Esophagus mucosa (tissue), 1 donor: ENCODE measurements at places on chromosomes 3 and 15.
A peak's percentile ranks its signal among the peaks of the same experiment; 100 is the strongest.

DNA sequence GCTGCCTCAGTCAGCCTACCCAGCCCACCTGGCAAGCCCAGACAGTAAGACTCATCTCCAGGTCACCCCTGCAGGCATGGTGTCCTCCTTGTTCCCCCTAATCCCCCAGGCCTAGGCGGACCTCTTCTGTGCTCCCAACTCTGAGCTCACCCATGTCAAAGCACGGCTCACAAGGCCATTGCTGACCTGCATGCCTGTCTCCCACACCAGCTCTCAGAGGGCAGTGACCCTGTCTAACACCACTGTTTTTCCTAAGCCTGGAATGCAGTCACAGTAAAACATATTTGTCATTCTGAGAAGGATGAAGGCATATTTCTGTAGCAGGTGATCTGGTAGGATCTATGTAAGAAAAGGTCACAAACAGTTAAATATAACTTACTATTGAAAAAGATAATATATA is 110.3 kb upstream of the HACD2 start:
- no peak for ATAC-seq

GRCh38 chr3:31636049-31636448 is 103.3 kb downstream of the STT3B start:
- no peak for ATAC-seq

DNA sequence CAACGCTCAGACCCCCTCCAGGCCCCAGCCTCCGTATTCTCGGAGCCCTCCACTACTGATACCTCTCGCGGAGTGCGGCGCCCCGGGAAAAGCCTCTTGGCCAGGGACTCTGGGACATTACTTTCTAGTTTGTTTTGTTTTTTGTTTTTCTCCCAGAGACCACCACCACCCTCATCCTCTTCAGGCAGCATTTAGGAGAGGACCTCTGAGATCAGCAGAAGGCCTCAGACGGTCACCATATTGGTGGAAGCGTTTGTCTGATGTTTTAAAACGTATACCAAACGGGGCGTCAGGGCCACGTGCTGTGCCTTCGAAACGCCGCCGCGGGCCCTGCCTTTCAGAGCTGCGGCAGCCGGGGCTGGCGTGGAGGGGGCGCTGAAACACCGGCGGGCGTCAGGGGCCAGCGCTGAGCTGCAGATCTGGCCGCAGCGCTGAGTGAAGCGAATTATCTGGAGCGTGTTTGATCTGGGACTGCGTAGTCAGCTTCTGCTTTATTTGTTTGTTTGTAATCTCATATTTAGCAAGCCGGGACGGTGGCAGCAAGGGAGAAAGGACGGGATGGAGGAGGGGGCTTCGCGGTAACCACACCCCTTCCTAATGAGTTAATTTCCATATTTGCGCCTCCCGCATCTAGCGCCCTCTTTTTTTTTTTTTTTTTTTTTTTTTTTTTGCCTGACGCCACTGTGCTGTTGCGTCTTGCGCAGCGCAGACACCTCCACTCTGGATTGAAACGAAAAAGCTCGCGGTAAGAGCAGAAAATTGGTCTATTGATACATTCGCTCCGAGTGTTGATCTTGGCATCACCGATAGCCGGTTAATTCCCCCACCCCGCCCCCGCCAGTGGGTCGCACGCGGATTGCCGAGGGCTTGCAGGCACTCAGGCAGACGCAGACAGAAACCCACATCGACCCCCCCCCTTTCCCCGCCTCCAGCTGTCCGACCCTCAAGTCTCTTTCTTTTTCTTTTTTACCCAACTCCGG is 14.9 kb downstream of the SOX2 start:
- peak; percentile 23 for ATAC-seq

GRCh38 chr3:196686436-196686835 is 25.6 kb downstream of the CEP19 start:
- no peak for ATAC-seq

GRCh38 chr3:95645291-95645690 is 1169.1 kb upstream of the EPHA6 start:
- ATAC-seq: no peak

DNA sequence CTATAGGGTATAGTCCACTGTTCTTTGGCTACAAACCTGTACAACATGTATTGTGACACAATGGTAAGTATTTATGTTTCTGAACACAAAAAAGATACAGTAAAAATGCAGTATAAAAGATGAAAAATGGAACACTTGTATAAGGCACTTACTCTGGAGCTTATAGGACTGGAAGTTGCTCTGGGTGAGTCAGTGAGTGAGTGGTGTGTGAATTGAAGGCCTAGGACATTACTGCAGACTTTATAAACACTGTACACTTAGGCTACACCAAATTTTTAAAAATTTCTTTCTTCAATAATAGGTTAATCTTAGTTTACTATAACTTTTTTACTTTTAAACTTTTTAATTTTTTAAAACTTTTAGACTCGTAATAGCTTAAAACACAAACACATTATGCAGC is 10.5 kb upstream of the PDZRN3 start:
- no peak for ATAC-seq

- no peak for ATAC-seq
These were observed 361.4 kb upstream of the CFAP20DC start for GRCh38 chr3:59411186-59411585.

- no peak for ATAC-seq
These were observed 605.2 kb upstream of the NAALADL2 start for GRCh38 chr3:174253940-174254339.

DNA sequence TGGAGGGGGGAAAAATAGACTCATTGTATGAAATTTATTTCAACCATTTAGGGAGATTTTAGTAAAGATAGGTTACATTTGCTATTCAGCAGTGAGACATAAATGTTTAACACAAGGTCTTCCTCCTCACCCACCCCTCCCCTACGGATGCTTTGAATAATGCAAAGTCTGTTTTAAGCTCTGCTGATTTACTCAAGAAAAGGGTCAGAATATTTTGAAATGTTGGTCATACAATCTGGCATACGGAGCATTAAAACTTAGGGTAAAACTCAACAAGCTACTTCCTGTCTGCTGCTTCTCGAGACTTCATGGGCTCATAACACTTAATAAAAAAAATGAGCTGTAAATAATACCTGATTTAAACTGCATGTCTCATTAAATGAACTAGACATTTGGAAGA is 156.3 kb downstream of the WNT5A start:
- no peak for ATAC-seq

DNA sequence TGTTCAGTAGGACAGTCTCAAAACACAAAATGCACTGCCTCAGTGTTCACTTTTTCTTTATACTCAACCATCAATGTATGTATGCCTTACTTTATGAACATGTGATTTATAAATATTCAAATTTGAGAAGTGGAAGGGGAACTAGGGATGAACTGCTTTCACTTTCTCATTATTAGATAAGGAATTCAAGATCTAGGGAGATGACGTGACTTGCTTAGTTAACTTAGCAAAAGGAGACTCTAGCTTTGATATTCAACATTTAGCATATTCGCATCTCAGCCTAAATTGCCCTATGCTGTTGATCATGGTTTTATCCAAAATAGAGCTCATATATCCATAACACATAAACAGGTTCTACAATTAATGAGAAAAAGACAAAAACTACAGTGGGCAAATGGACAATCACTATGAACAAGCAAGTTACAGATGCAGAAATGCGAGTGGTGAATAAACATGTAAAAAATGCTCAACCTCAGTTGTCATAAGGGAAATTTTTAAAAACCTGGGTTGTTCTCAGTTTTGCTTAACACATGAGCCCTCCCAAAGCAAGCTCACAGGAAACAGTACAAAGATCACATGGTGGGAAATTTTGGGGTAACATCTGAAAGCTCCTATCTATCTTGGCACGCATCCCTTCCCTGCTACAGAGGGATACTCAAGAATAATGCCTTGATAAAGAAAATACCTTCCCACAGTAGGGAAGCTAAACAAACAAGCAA is 269.8 kb downstream of the THRB start:
- no peak for ATAC-seq

- no peak for ATAC-seq
These were observed 374.6 kb upstream of the TBL1XR1 start for GRCh38 chr3:177571944-177572315.

DNA sequence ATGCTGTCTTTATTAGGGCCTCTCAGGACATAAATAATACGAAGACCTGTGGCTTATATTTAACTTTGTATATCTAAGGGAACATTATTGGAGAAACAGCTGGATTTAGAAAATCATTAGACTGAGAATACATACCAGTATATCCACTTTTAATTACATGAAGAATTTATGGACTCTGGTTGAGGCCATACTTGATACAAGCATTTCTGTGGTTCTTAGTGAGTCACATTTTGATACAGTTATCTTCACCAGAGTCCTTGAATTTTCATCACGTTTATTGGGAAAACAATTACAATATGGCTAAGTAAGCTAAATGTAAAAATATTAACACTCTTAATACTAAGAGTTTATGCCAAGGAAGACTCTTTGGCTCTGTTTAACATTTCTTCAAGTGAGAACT is 9.9 kb downstream of the KIF23 start:
- ATAC-seq: no peak

DNA sequence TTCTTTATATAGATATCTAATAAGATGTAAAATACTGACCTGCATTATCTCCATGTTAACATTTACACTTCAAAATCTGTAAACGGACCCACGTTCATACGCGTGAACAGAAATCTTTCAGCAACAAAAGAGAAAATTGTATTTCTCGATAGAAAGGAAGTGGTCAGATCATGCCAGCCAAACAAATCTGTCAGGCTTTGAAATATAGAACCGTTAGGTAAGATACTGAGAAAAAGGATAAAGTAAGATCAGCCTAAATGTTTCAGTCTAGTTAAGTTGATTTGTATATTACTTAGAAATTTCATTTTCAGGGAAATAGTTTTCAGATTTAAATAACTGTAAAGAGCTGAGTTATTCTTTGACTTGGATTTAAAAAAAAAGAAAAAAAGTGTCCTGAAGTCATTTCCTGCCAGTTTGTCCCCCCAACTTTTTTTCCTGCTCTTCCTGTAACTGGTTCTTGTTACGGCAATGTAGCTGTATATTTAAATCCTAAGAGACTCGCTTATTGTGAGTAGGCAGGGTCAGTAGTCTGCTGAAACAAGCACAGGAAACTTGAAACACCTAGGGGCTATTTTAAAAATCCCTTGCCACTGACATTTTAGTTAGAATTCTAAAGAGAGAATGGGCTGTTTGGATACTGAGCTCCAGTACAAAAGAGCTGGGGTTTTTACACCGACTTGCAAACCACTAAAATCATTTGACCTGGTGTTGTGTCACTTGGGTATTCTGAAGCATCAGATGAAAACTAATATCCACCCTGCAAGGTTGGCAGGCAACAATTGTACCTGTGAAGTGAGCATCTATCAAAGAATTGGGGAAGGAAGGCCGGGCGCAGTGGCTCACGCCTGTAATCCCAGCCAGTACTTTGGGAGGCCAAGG is 237.5 kb downstream of the UBE2E2 start:
- ATAC-seq: no peak

- no peak for ATAC-seq
These were observed 446.0 kb downstream of the GRM7 start for GRCh38 chr3:7306901-7307300.

GRCh38 chr15:85312486-85312885 is 67.9 kb upstream of the AKAP13 start:
- ATAC-seq: peak; percentile 14

- ATAC-seq: no peak
These were observed 24.8 kb upstream of the VGLL4 start for GRCh38 chr3:11668243-11669235.

DNA sequence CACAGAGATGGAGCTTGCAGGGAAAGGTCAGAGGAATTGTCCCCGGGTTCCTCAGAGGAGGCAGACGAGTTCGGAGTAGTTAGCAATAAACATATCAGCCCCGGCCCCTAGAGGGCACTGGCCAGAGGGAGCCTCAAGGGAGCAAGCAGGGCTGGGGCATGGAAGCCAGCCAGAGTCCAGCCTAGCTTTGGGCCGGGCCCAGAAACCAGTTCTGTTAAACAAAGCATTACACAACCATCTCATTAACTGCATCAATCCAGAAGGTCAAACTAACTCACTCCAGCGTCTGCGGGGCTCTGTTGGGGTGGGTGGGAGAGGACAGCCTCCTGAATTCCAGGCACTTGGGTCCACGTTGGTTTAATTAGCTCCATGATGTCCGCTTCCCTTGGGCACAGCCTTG is 41.0 kb upstream of the IREB2 start:
- peak; percentile 63 for ATAC-seq

DNA sequence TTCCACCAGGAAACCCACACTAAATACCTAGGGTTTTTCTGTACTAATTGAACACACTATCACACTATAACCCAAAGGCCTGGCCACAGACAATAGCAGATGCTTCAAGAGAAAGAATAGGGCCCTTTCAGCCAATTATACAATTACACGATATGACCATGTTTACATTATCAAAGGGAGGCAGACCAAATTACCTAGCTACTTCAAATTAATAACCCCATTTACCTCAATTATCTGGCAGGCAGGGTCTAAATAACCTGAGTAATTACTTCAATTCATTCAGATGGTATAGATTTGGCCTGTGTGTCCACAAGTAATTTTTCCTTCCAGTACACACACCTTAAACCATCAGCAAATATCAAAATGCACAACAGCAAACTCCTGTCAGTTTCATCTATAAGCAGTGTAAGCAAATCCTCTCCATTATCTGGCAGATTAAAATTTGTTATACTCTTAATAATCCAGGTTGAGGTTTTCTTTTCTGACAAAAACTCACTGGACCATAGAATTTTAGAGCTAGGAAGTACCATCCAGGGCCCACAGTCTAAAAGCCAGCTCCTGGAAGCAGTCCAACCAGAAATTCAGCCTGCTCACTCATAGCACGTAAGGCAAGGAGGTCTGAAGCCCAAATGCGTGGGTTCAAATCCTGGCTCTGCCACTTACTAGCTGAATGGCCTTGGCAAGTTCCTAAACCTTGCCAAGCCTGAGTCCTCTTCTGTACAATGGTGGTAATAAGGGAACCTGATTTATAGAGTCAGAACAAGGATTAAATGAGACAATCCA is 51.8 kb downstream of the RFTN1 start:
- ATAC-seq: no peak

DNA sequence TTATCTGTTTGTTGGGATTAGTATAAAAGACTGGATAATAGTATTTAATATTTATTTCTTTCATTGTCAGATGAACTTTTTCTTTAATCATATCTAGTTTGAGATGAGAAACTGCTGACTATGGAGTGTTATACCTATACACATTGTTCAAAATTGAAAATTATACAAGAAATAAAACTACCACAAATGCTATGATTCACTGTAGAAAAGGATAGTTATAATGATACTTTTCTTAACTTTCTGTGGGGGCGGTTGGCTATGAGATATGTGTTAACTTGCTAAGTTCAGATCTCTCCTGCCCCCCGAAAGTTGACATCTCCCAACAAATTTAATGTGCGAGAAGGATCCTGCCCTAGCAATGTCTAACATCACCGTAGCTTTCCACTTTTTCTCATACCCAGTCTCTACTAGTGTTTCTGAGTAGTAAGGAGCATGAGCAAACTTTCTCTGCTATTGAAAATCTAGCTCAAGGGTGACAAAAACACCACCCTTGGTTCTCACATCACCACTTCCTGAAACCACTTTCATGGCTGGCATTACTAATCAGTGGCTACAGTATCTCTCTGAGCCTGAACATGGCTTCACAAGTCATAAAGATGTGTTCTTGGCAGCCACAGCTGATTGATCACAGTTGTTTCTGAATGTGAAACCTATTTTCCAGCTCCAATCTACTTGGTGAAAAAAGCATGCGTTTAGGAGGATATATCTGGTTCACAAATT is 15.8 kb upstream of the SAMMSON start:
- ATAC-seq: no peak

GRCh38 chr3:87837076-87837475 is 221.7 kb downstream of the CGGBP1 start:
- ATAC-seq: no peak

- no peak for ATAC-seq
These were observed 2.1 kb downstream of the AMIGO3 start for GRCh38 chr3:49717211-49717958.
